Putamen (tissue), 1 donor: ENCODE measurements at places on chromosomes 3 and 15.

DNA sequence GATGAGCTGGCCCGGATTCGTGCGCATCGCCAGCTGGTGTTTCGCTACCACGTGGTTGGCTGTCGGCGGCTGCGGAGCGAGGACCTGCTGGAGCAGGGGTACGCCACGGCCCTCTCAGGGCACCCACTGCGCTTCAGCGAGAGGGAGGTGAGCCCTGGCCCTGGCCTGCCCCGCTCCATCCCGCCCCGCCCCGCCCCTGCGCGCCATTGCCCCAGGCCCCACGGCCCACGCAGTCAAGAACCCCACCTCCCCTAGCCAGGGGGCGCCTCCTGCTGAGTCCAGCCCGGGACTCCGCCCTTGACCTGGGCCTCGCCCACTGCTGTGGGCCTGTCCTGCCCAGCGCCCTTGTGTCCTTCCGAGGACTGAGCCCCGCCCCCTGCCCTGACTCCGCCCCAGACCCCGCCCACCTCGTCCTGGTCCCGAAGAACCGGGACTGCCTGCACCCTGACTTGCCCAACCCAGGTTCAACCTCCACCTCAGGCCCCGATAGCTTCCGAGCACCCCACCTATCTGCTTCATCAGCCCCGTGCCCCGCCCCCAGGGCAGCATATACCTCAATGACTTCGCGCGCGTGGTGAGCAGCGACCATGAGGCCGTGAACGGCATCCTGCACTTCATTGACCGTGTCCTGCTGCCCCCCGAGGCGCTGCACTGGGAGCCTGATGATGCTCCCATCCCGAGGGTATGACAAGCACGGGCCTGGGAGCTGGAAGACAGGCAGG is 14.8 kb downstream of the NT5DC2 start:
- DNase-seq, result no peak

- no peak for DNase-seq
Measured at GRCh38 chr15:67548236-67548852, 5.8 kb downstream of the MAP2K5 start.

DNA sequence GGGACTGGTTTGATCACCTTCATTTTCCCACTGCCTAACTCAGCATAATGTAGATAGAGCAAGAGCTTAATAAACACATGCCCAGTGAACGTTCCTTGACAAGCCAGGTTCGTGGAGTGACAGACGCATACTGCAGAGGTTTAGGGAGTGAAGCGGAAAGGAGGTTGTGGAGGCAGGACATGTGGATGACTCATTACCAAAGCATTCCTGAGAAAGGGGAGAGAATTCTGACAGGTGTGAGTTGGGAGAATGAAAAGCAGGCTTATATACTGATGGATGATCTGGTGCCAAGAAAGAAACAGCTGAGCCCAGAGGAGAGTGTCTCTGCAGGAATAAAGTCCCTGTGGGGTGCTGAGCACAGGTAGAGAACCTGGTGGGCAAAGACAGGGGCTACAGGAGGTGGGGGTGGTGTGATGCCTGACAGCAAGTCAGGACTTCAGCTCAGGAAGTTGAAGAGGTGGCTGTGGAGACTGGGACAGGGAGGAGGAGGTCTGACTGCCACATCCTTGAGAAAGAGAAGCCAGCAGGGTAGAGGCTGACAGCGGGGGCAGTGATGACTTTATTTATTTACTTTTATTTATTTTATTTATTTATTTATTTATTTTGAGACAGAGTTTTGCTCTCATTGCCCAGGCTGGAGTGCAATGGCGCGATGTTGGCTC is 2.4 kb upstream of the RPL29 start:
- peak; percentile 79 for DNase-seq

DNA sequence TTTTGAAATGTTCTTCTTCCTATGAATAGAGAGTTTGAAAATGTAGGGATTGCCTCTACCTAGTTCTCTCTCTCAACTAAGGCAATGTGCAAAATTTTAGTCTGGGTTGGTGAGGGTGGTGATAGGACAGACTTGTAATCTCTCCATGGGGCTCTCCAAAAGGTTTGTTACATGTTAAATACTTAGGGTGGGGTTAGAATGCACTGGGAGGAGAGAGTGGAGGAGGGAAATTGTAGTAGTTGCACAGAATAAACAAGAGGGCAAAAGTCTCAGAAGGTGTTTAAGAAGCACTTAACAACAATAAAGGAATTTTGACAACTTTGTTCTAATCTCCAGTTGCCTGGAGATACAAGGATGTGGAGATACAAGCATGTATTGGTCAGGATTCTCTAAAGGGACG is 230.4 kb downstream of the NECTIN3 start:
- no peak for DNase-seq

DNA sequence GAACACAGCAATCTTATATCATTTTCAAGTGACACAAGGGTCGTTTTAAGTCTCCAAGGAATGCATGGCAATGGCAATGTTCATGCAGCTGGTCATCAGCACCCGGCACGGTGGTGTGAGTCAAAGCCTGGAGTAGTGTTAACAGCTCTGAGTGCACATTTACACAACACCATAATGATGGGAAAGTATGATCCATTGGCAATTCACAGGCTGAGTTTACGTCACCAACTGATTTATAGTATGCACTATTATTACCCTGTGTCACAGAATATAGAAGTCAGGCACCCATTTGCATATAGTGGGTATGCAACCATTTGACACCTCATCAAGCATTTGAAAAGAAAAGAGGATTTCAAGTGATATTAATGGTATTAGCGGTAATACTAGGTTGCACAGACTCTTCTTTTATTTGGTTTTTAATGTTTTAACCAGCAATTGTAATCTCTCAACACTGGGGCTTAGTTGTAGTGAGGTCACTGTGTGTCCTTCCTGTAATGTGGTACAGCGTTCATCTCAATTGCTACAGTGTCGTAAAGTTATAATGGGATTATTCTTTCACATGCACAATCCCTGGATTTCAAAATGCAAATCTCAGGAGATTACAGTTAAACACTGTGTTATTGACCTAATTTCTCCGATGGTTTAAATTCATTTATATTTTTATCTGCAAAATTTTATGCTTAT is 113.8 kb downstream of the C3orf38 start:
- no peak for DNase-seq
